ENCODE measurements at places on chromosomes 16 and 17.
A peak's percentile ranks its signal among the peaks of the same experiment; 100 is the strongest.

DNA sequence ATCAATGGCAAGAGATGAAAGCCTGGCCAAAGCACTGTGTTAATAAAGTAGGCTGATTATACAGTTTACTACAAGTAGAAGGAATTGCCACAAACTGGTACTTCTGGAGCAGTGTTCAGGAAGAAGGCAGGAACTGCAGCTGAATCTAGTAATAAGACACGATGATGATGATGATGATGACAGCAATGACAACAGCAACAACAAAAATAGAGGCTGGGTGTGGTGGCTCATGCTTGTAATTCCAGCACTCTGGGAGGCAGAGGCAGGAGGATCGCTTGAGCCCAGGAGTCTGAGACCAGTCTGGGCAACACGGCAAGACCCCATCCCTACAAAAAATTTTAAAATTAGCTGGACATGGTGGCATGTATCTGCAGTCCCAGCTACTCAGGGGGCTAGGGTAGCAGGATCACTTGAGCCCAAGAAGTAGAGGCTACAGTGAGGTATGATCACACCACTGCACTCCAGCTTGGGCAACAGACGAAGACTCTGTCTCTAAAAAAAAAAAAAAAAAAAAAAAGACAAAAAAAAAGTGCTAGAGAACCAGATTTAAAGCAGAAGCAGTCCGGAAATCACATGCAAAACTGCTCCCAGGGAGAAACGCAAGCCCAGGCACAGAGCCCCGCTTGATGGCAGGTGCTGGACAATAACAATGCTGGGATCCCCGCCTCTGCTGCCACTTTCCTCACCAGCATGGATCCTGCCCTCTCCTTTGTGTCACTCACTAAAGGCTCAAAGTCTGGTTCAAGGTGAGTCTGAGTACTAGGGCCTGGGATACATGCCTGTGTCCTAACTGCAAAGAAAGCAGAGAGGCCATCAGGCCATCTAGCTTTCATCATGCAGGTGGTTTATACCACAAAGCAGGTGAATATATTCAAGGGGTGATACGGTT is 44.8 kb downstream of the CPPED1 start:
- no peak for DNase-seq

- DNase-seq: no peak
Observed at GRCh38 chr17:37094391-37094790, 145.6 kb downstream of the AATF start.

DNA sequence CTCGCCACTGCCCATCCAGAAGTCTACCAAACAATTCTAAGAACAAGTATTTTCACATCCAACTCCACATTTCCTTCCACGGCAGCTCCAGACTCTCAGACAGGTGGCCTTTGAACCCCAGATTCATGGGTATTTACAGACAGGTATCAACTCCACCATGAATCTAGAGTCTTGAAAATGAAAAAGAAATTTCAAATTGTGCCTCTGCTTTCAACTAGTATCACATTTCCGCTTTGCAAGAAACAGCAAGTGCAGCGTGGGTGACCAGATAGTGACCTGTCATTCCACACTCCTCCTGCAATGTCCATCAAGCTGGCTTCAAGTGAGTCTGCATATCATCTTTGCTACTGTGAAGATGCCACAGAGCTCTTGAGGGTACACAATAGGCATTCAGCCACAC is 232.4 kb upstream of the RPL38 start:
- DNase-seq: peak; percentile 5

GRCh38 chr16:85047867-85048455 is 20.4 kb downstream of the KIAA0513 start:
- DNase-seq: no peak

DNA sequence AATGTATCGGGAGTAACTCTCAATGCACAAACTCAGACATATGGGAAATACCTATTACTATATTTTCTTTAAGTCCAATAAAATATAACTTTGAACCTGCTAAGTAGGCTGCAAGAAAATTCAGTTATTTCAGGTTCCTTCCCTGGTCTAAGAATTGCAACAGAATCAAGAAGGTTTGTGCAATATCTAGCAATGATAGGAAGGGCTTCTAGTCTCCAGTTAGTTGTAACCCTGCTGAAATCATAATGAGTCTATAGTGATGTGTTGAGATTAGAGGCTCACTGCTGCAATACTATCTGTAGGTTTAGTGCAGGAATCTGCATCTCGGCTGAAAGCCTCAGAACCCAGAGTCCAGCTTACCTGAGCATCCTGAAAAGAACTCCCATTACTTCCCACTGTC is 110.5 kb downstream of the PMP22 start:
- DNase-seq: no peak

DNA sequence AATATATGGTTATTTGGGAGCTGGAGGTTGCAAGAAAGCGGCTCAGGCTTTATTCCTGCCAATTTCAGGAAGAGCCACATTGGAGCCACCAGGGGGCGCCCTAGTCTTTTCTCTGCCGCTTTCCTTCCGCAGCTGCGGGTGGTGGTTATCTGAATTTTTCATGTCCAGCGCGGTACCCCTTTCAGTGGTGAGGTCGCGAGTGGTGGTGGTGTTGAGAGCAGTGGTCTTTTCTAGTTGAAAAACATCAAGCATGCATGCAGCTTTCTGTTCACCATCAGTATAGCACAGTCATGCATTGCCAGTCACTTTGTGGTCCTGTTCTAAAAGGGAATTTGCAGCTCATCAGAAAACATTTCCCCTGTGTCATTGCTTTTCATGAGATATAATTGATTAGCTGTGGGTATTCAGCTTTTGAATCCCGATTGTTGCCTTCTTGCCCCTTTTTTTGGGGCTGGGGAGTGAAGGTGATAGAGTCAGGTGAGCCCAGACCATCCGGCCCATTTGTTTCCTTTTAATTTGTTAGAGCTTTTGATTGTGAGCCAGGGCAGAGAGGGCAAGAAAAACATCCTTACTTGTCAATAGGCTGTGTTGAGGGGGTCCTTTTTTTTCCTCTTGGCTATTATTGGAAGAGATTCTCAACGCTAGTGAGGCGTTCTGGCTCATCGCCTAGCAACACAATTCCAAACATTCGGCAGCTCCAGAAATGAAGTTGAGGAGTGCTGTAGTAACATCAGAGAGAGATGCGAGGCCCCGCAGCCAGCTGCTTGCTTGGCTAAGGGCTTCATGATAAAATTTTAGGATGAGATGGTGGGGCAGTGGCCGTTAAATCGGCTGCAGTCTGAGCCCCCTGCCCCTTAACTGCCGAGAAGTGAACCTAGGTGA is 119.0 kb downstream of the SNX29 start:
- peak; percentile 83 for DNase-seq

DNA sequence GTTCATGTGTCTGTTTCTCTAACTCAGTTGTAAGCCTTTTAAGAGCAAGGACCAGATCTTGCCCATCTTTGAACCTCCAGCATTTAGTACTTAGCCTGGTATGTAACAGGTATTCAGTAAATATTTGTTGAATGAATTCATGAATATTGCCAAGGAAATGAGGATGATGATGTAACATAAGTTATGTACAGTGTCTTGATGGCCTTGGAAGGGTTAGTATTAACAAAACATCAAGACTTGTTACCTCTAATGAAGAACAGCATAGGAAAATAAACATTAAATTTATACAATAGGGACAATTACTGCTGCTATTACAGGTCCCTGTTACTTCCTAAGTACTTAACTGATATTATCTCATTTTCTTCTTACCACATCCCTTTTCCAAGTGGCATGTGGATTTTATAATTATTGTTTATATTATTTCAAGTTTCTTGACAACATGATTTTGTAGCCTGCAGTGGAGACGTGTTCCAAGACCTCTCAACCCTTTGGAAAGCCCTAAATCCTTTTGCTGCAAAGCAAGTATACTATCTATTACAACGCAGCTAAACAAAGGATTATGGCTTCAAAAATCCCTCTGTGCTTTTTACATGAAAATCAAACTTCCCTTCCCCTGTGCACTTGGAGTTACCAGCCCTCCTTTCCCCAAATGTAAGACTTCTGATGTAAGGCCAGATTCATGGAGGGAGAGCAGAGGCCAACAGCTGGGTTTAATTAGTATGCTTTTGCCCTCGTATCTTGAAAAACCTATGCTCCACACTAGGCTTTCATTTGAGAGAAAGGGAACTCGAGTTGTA is 77.4 kb upstream of the SMIM36 start:
- DNase-seq: no peak

DNA sequence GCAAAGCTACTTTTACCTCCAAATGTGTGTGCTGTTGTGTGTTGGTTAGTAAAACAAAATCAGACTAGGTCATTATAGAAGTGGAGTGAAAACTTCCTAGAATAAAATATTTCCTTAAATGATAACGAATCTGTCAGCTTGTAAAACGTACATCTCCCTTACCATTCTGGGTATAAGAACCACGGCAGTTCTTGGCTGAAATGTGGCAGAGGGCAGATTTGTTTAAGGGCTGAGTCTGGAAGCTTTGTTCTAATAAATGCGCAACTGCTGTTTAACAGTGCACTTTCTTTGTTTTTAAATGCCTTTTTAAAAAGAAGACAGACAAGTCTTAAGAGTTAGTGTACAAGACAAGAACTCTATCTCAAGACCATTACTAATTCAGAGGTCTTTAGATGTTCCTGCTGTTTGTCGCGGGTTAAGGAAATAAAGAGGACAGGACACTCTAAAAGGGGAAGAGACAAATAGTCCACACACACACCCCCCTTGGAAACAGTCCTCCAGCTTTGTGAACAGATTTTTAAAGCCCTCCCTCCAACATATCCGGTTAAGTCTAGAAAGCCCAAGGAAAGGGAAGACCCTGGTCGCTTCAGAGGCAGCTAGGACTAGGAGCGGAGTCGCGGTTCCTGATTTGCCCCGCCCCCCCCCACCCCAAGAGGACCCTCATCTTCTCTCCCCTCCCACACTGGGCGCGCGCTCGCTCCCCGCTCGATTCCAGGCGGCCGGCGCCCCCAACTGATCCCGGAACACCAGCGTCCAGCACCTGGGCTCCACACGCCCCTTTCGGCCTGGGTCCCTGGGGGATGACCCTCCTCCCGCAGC is 658 bp downstream of the SYNRG start:
- no peak for DNase-seq

DNA sequence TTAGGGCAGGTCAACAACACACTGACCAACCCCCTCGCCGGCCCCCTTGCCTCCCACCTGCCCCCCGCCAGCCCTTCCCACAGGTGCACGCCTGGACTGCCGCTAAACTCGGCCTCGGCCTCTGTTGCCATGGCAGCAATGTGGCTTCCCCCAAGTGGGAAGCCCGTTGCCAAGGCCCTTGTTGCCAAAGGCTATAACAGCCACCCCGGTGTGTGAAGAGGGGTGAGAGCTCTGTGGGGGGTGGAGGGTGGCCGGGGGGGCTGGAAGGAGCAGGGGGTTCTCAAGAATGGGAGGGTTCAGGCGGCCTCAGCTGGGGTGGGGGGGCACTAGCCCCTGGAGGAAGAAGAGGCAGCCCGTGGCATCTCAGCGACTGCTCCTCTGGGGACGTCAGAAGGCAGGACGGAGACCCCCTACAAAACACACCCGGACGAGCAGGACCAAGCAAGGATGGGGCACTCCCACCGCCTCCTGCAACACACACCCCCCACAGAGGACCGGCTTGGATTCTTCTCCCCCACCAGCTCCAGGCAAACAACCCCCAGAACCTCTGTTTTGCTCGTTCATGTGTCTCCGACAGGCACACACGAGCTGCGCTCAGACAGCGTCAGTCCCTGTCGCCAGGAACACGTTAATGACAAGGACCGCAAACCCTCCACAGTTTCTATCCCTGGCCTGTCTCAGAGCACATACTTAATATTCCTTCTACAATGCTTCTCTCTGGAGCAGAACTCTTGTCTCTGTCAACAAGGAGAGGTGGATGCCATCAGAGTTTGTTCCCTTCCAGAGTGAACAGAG is 55.7 kb downstream of the ABR start:
- DNase-seq: no peak

DNA sequence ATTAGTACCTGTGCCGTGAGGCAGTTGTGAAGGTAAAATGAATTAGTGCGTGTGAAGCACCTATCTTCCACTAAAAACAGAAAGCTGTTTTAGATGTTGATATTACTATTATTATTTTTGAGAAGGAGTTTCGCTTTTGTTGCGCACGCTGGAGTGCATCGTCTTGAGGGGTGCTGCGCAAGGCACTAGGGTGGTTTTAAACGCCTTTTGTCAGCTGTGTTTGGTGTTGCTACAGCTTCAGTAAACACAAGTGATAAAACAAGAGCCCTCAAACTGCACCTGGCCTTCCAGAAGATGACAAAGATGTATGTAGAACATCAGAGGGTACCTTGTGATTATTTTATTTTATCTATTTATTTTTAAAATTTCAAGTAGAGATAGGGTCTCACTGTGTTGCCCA is 38.2 kb downstream of the PLCG2 start:
- DNase-seq: no peak

Measured in sciatic nerve (tissue), 2 donors.